ENCODE measurements at places on chromosomes 2 and 18.

GRCh38 chr2:196181484-196181883 lies 10.1 kb upstream of the STK17B start:
- no peak for DNase-seq

DNA sequence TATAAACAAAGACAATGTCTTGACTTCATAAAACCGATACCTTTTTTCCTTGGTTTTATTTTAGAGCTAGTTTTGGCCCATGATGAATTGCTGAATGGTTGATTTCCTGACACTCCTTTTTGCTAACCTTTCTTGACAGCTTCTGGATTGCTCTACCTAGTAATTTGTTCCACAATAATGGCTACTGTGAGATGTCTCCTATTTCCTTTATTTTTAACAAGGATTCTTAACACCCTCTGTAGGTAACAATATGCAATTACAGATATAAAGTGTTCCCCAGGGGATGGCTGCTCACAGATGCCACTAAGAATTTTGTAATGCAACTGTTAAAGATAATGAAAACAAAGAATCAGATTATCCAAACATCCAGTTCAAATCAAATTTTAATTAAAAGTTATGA lies 100.8 kb upstream of the ATP5MC3 start:
- DNase-seq = peak; percentile 24

- DNase-seq = no peak
Measured at GRCh38 chr18:43148231-43148630, 32.7 kb upstream of the RIT2 start.

DNA sequence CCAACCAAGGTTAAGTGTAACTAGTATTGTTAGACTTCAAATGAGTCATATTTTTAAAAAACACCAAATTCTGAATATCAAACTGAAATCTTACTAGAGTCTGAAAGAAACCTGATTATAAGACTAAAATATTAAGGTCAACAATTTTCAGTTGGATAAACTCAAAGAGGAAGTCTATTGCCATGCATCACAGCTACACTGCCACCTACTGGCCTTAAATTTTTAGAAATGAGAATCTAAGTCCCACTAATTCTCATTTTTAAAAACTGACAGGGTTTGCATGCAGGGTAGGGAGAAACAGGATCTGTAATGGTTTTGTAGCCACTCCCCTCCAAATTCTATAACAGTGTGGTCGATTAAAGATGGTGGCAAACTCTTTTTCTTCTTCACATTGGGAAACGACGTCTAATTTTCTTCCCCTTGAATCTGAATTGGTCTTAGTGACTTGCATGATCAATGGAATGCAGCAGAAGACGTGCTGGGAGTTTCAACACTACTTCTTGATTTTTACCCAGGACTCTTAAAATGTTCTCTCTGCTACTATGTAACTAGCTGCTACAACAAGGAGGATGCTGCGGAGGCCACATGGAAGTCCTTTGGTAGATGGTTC lies 176.1 kb upstream of the SESTD1 start:
- peak; percentile 48 for DNase-seq

GRCh38 chr2:169977530-169977929 lies 150.3 kb downstream of the UBR3 start:
- DNase-seq = no peak

GRCh38 chr18:25672490-25672889 lies 320.5 kb upstream of the ZNF521 start:
- no peak for DNase-seq

DNA sequence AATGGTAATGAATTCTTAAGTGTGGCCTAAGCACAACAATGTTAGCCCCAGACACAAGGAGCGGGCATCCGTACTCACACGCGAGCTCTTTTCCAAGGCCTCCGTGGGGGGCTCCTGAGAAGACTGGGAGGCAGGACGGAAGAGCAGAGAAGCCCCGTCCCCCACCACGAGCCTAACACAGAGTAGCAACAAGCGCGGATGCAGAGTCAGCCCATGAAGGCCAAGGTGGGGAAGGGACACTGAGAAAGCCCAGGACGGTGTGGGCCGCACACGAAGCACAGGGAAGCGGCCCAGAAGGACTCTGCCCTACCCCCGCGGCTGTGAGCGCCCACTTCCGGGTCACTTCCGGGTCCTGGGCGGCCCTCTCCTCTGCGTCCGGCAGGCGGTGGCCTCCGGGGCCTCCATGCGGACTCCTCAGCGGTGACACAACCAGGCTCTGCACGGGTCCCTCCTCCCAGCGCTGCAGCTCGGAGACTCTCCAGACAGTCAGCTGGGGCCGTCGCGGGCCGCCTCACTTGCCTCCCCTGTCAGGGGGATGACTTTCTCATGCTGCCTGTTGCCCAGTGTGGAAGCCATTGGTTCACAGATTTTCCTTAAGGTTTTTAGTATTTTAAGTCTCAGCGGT lies 151.5 kb downstream of the MTCL1 start:
- DNase-seq = no peak

DNA sequence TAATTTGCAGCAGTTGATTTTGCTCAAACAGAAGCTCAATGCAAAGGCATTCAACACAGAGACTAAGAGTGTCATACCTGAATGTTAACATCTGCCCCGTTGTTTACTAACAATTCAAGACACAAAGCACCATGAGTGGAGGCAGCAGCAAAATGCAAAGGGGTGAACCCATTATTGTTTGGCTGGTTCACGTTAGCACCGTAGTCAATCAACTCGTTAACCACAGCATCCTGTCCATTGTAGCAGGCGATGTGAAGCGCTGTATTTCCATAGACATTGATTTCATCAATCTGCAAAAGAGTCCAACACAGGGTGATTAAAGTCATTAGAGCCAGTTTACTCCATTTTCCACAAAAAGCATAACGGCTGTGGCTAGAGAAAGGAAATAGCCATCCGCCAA lies 189.3 kb downstream of the ANKRD44 start:
- peak; percentile 24 for DNase-seq

- DNase-seq = peak; percentile 40
Measured at GRCh38 chr2:130336877-130337734, 5.6 kb upstream of the IMP4 start.
